ENCODE measurements at places on chromosomes 1 and 21.

GRCh38 chr1:207619871-207620542 lies 24.9 kb upstream of the CR1L start:
- DNase-seq = no peak

DNA sequence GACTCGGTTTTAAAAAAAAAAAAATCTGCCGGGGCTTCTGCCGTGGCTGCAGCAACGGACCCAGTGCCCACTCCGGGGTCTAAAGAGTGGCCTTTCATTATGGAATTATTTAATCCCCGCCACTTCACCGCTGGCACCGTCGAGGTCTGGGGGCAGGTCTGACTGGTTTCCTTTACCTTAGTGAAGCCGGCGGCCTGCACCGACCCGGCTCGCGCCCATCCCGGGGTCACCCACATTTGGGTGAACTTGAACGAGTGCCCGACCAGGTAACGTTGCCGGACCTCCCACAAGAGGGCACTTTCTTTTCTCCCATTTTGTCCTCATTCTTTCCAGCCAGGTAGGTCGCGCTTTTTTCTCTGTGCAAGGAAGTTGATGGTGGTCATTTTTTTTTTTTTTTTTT lies 4.3 kb downstream of the PRKCZ start:
- DNase-seq = no peak

DNA sequence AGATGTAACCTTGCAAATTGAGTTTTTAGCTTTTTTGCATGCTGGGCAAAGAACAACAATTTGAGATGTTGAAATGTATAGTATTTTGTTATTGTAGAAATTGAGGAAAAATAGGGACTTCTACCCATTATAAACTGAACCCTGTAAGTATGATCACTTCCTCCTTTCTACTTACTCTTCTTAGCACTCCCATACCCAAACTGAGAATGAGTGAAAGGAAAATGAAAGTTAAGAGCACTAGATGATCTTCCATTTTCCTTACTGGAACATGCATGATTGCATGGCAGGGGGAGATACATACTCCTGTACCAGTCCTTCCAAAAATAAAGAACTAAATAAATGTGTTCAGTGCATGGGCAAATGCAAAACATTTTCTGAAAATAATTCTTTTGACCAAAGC lies 107.4 kb upstream of the KIAA1614 start:
- no peak for DNase-seq

- DNase-seq = no peak
Observed at GRCh38 chr1:21926814-21927532, 10.1 kb downstream of the HSPG2 start.

DNA sequence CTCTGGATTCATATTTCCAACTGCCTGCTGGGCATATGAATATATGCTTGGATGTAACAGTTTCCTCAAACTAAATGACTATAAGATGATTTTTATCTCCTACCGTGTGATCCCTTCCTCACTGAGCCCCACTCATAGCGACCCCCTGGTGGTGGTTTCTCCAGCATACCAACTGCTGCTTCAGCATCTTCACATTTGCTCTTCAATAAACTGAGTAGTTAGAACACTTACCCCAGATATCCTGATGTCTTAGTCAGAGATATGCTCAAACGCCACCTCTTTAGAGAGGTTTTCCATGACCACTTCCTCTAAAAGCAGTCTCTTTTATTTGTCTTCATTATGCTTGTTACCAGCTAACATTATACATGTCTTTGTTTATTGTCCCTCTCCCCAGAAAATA lies 10.2 kb upstream of the HNRNPR start:
- DNase-seq = no peak

DNA sequence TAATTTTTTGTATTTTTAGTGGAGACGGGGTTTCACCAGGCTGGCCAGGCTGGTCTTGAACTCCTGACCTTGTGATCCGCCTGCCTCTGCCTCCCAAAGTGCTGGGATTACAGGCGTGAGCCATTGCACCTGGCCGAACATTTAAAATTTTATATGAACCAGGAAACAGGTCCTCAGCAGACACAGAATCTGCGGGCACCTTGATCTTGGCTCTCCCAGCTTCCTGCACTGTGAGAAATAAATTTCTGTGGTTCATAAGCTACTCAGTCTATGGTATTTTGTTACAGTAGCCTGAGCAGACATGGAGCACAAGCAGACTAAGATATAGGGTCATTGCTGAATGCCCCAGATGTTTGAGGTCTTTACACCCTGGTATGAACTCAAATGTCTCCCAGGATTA lies 23.6 kb upstream of the CTH start:
- no peak for DNase-seq

- DNase-seq = no peak
Observed at GRCh38 chr1:27201295-27201694, 33.1 kb upstream of the WDTC1 start.

All from stimulated activated naive CD8-positive, alpha-beta T cell treated with anti-CD3 and anti-CD28 coated beads, Interleukin-15, Interleukin-2, amounts not matched to agents 100 U/mL and 50 U/mL, for 24 hours (primary cell).